Brain (organoid and tissue), 16 donors: ENCODE measurements at places on chromosomes 2 and 18. TPM values are rescaled to one million over a fixed set of nuclear protein-coding genes. Genes with fewer than 3 reads are reported as not detected.

- DNase-seq: no peak
Observed at GRCh38 chr2:177525351-177525924, 132.9 kb downstream of the AGPS start.

DNA sequence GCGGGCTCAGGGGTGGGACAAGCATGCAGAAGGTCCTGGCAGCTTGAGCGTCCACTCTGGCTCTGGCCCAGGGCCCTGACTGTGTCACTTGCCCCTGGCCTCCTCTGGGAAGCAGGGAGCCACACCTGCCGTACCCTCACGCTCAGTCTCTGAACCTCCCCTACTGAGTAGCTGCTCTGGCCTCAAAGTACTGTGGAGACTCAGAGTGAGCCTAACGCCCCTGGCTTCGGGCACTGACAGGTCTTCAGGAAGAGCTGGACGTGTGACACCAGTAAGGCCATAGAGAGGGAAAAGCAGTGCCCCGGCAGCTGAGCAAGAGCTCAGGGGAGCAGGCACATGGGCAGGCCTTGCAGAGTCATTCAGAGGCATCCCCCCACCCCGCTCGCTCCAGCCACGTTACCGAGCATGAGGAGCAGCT lies 73.3 kb downstream of the SFXN5 start:
- no peak for DNase-seq

DNA sequence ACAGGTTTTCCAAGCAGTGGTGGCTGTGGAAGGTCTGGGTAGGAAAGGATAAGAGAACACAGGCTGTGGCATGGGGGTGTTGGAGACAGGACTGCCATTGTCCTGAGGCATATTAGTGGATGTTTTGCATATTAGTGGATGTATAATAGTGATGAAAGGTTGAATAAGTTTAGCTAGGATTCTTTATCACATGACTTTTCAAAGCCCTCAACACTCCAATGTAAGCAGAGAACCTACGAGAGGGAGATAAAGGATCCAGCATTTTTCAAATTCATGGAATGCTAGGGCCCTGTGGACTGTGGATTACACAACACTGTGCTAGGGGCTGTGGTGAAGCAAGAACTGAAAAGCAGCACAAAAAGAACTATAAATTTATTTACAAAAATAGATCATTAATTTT lies 63.2 kb downstream of the POLE4 start:
- DNase-seq: no peak

- no peak for DNase-seq
Observed at GRCh38 chr2:102086150-102086872, 56.2 kb upstream of the IL1R1 start.

TFPI gene
- 2.3 TPM for polyA plus RNA-seq

DNA sequence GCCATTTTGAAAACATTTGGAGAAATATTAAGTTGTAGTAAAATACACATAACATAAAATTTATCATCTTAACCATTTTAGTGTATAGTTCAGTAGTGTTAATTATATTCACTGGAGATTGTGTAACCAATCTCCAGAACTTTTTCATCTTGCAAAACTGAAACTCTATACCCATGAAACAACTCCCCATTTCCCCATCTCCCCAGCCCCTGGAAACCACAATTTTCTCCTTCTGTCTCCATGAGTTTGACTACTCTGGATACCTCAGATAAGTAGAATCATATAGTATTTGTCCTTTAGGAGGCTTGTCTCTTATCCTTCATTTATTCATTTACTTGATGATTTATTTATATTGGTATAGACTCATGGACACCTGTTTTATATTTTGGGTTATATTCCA lies 392.9 kb downstream of the SETBP1 start:
- no peak for DNase-seq

SERPINB13 gene
- not detected for polyA plus RNA-seq

DNA sequence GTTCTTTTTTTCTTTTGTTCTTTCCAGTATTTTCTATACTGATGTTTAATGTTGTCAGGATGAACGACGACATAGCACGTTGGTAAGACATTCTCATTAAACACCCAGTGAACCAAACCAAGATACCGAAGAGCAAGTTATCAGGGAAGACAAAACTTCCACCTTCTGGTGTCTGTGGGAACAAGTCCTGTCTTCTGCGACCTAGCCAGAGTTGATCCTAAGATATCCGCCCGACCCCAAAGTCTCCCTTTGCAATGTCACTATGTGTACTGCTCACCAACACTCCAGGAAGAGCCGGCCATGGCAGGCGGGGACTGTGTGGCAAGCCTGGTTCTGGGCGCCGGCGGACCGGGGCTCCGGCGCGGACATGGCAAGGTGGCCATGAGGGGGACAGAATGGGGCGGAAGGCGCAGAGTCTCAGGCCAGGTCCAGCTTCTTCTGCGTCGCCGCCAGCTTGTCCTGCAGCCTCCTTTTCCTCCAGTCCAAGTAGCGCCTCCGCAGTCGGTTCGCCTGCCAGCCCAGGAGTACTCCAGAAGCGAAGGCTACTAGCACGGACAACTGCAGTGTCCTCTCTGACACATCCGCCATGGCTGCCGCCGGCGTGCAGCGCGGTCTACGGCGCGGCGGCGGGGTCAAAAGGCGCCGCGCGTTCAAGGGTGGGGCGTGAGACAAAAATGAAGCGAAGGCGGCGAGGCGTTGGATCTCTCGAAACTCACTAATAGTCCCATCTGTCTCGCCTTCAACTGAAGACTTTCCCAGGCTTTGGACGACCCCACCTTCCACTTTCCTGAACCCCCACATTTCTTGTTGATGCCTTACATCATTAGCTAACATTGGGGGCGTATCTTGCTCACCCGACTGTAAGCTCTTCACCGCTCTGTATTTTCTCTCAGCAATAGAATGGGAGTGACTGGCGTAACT lies at the start of gene MTLN:
Gene MTLN (minus strand): TSS at position 610 of the 921 bp plus-strand sequence. CDS start 22 bp downstream, at position 588.
- peak; percentile 89 for DNase-seq

RGPD3 gene
- polyA plus RNA-seq: not detected

DNA sequence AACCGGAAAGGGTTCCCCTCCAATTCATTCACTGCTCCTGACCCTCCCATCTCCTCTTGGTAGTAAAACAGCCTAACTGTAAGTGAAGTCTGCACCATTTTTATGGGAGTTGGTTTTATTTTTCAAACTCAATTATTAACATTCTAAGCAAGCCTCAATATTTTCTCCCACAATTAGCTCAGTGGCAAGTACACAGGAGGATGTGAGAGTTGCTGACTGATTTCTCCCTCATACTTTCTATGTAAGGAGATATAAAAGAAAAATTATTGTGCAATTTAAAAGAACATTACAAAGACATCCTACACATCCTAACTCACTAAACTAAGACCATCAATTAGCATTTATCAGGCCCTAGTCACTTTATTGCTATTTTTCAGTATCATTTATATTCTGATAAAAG lies 73.9 kb downstream of the PIAS2 start:
- DNase-seq: no peak

SLC5A6 gene
- polyA plus RNA-seq: 18.4 TPM

DNA sequence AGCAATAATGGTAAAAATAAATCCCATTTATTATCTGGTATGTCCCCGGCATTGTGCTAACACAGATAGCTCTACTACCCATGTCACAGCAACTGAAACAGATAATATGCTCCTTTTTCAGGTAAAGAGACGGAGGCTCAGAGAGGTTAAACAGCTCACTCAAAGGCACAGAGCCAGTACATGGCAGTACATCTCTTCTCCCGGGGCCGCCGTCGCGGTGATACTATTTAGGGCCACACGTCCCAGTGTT lies 693 bp upstream of the PDK1 start:
- no peak for DNase-seq

GRCh38 chr2:239696559-239697207 lies 295.9 kb upstream of the HDAC4 start:
- no peak for DNase-seq

- DNase-seq: no peak
Observed at GRCh38 chr18:68984342-68984741, 186.5 kb downstream of the CCDC102B start.

GRCh38 chr2:119059287-119059686 lies 99.3 kb downstream of the C1QL2 start:
- no peak for DNase-seq

EMILIN2 gene
- 6.1 TPM for polyA plus RNA-seq

- DNase-seq: no peak
Observed at GRCh38 chr18:45398448-45398847, 216.8 kb upstream of the SLC14A2 start.

GRCh38 chr18:34661464-34662087 lies 48.5 kb upstream of the DTNA start:
- DNase-seq: peak; percentile 51

DNA sequence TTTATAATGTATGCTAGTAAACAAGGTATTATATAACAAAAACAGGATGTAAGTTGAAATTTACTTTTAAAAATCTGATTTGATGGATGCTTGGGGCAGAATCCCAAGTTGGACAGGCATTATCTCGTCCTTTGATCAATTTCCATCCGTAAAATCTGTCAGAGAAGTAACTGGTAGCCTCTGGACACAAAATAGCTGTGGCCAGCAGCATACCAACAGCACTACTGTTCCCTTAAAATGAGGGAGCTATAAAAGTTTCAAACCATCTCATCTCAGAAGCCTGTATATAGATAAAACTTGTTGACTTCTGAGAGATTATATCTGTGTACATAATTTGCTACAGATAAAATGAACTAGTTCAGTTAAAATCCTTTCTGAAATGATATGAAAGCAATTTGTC lies 14.7 kb upstream of the METAP1D start:
- no peak for DNase-seq
